Right lung (tissue), 10 donors: ENCODE measurements at places on chromosomes 1 and 21. TPM values are rescaled to one million over a fixed set of nuclear protein-coding genes. Genes with fewer than 3 reads are reported as not detected.

TMEM269 gene
- polyA plus RNA-seq = 1.5 TPM

KCNQ4 gene
- 1.4 TPM for polyA plus RNA-seq

CSF3R gene
- polyA plus RNA-seq = 7.5 TPM

KIF21B gene
- 10.7 TPM for polyA plus RNA-seq

AZIN2 gene
- 10.0 TPM for polyA plus RNA-seq

IFNLR1 gene
- 2.5 TPM for polyA plus RNA-seq

CLDN14 gene
- not detected for polyA plus RNA-seq

PYHIN1 gene
- polyA plus RNA-seq = 1.4 TPM

MTARC1 gene
- polyA plus RNA-seq = 26.1 TPM

CLCA4 gene
- polyA plus RNA-seq = not detected

IPO13 gene
- 24.3 TPM for polyA plus RNA-seq

OR2T4 gene
- polyA plus RNA-seq = not detected

FMOD gene
- polyA plus RNA-seq = 73.5 TPM

RIMS3 gene
- polyA plus RNA-seq = 1.1 TPM

PRR9 gene
- polyA plus RNA-seq = not detected

KCNAB2 gene
- polyA plus RNA-seq = 7.7 TPM

PSRC1 gene
- 35.7 TPM for polyA plus RNA-seq

PRDX6 gene
- 262 TPM for polyA plus RNA-seq

SLAMF9 gene
- polyA plus RNA-seq = not detected

C1orf122 gene
- 26.3 TPM for polyA plus RNA-seq

BRINP3 gene
- polyA plus RNA-seq = 6.7 TPM

ZMPSTE24 gene
- 39.8 TPM for polyA plus RNA-seq

SELENBP1 gene
- polyA plus RNA-seq = 195 TPM

CACNA1S gene
- 0.13 TPM for polyA plus RNA-seq

ACTN2 gene
- 3.2 TPM for polyA plus RNA-seq

DRAXIN gene
- polyA plus RNA-seq = 2.5 TPM

NKAIN1 gene
- polyA plus RNA-seq = 3.2 TPM

TRPM2 gene
- 1.6 TPM for polyA plus RNA-seq

INSRR gene
- 0.05 TPM for polyA plus RNA-seq

CALML6 gene
- 12.5 TPM for polyA plus RNA-seq

CD164L2 gene
- 1.2 TPM for polyA plus RNA-seq

KCNK1 gene
- 5.3 TPM for polyA plus RNA-seq

RIMKLA gene
- polyA plus RNA-seq = 0.38 TPM

LCE1F gene
- not detected for polyA plus RNA-seq

FMO5 gene
- 12.8 TPM for polyA plus RNA-seq

NBPF20 gene
- polyA plus RNA-seq = 1.8 TPM

OLFML2B gene
- polyA plus RNA-seq = 11.9 TPM

VCAM1 gene
- polyA plus RNA-seq = 77.3 TPM

MROH9 gene
- 0.40 TPM for polyA plus RNA-seq

LYPD8 gene
- not detected for polyA plus RNA-seq

HMCN1 gene
- polyA plus RNA-seq = 28.1 TPM
